ENCODE measurements at places on chromosomes 13 and 19.

- DNase-seq: peak; percentile 71
Measured at GRCh38 chr19:1266916-1267476, 2.1 kb upstream of the CIRBP start.

GRCh38 chr19:8655340-8655709 lies 24.9 kb downstream of the NFILZ start:
- DNase-seq: peak; percentile 11

- no peak for DNase-seq
Measured at GRCh38 chr19:5559804-5560133, 8.0 kb downstream of the TINCR start.

- no peak for DNase-seq
Measured at GRCh38 chr13:20610006-20610405, 43.0 kb downstream of the IFT88 start.

DNA sequence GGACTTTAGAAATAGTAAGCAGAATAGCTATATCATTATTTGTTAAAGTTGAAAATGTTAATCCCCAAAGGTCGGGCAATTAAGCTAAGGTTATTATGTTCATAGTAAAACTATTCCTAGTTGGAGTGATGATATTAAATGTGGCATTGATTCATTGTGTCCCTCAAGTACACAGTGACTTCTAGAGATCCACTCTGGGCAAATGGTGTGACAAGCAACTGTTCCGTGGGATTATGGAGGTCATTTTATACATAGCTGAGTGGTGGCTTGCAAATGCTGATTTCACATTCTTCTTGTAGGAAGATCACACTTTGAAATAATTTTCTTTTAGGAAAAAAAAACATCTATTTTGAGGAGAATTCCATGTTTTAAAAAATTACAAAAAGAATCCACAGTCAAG lies 317.8 kb downstream of the ATP8A2 start:
- DNase-seq: no peak

GRCh38 chr19:51410950-51411748 lies 6.3 kb downstream of the SIGLEC10 start:
- DNase-seq: no peak
